ENCODE measurements at places on chromosomes 6 and 20.
A peak's percentile ranks its signal among the peaks of the same experiment; 100 is the strongest.

DNA sequence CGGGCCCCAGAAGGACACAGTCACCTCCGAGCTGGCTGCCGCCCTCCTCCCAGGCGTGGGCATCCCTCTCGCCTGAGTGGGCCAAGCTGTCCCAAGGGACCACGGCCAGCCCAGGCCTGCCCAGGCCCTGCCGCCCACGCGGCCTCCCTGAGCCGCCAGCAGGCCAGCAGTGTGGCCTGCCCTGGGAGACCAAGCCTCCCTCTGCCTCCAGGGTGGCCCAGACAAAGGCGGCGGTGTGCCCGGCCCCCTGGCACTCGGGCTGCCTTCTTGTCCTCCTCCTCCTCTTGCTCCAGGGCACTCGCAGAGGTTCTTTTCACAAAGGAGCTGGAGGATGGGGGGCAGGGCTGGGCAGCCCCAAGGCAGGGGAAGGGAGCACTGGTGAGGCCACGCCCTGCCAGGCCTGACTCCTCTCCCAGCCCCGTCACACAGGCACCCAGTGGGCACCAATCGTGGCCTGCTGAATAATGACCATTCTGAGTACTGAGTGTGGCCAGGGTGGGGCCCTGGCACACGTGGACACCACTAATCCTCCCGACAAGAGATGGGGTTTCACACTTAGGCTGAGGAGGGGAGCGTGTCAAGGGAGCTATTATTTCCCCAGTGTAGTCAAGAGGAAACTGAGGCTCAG lies 25.3 kb downstream of the NOL4L start:
- no peak for DNase-seq

- no peak for DNase-seq
These were observed 916.2 kb downstream of the GRIK2 start for GRCh38 chr6:102309700-102310099.

DNA sequence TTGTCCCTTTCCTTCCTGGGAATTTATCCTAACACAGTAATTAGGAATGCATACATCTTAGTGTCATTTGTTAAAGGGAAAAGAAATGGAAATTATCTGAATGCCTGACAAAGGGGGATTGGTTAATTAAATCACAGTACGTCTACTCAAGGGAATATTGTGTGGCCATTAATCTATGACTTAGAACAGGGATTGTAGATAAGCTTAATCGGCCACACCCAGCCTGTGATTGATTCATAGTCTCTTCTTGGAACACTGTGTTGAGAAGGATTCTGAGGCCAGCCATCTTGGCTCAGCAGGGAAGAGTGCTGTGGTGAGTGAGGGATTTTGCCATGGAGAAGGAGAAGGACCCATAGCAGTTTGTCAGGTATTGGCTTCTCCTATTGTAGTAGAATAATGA lies 50.5 kb downstream of the CTNNBL1 start:
- no peak for DNase-seq

DNA sequence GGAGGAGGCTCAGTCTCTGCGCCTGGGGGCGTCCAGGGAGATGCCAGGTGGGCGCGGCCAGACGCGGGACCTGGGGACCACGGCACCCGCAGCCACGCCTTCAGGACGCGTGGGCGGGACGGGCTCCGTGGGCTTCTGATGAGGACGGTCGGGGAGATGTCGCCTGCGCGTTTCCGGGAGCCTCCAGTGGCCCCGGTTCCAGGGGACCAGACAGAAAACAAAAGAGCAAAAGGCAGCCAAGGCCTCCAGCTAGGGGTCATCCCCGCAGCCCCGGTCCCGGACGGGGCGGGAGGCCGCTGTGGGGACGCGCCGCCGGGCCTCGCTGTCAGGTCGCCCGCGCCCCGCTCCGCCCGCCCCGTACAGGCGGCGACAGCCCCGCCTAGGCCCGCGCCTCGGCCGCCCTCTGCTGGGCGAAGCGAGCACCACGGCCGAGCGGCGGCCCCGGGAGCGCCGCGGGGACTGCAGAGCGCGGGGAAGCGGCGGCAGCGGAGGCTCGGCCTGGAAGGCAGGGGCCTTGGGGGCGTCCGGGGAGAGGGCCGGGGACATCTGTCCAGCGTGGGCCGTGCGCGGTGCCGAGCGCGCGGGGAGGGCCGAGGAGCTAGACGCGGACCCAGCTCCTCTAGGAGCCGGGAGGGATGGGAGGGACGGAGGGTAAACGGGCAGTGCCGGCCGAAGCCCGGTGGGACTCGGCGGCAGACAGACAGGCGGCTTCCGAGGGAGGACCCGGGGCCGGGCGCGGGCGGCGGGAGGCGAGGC lies 48.7 kb downstream of the TMEM242 start:
- peak; percentile 84 for DNase-seq

DNA sequence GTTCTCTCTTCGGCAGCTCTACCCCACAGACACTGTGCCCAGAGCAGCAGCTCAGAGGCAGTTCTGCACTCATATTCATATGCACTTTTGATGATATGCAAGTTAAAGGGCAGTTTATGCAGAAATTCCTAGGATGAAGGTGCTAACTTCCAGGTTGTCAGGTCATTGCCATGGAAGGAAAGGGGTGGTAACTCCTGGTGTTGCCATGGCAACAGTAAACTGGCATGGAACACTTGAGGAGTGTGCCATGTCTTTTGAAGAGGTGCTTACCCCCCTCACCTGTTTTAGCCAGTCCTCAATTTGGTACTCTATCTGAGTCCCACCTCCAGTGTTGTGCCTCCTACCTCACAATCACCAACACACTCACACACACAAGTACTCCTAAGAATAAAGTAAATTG lies 539.4 kb upstream of the BTBD3 start:
- no peak for DNase-seq

GRCh38 chr6:99790679-99791078 lies 184.0 kb downstream of the PRDM13 start:
- DNase-seq, result no peak

GRCh38 chr20:49381558-49382493 lies 100.6 kb downstream of the KCNB1 start:
- DNase-seq, result no peak

All from KG1 (cell line).